KBM-7 (cell line): ENCODE measurements at places on chromosomes 11 and 22.

- DNase-seq = no peak
These were observed 39.3 kb downstream of the RIBC2 start for GRCh38 chr22:45452565-45453379.

DNA sequence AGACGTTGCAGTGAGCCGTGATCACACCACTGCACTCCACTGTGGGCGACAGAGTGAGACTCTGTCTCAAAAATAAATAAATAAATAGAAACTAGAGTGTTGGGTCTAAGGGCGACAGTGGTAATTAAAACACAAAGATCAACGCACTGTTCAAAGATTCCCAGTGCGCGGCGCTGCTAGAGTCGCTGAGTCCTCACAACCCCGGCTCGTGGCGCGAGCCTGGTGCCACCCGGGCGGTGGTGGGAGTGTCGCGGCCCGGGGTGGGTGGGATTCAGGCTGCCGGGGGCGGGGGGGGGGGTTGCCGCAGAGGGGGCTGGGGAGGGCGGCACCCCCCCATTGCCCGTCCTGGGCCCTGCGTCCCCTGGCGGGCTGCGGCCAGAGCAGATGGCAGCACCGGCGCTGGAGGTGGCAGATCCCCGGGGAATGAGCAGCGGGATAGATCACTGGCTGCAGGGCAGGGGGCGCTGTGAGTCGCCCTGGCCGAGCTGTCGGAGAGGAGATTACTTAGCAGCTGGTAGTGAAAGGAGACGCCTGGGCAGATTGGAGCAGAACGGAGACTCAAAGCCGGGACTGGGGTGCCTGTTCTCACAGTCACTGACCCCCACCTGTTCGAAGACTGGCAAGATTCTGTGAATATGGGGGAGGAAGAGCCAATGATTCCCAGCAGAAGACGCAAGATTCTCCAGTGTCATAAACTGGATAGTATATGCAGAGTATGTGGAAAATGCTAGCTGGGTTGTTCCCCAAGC is 30.2 kb upstream of the APOBEC3A start:
- peak; percentile 72 for DNase-seq

- no peak for DNase-seq
These were observed 54.1 kb upstream of the WT1 start for GRCh38 chr11:32489464-32489863.

- DNase-seq = no peak
These were observed 3.2 kb downstream of the NCF4 start for GRCh38 chr22:36863979-36864378.

- no peak for DNase-seq
These were observed 30.6 kb downstream of the PRDM11 start for GRCh38 chr11:45176996-45177395.

DNA sequence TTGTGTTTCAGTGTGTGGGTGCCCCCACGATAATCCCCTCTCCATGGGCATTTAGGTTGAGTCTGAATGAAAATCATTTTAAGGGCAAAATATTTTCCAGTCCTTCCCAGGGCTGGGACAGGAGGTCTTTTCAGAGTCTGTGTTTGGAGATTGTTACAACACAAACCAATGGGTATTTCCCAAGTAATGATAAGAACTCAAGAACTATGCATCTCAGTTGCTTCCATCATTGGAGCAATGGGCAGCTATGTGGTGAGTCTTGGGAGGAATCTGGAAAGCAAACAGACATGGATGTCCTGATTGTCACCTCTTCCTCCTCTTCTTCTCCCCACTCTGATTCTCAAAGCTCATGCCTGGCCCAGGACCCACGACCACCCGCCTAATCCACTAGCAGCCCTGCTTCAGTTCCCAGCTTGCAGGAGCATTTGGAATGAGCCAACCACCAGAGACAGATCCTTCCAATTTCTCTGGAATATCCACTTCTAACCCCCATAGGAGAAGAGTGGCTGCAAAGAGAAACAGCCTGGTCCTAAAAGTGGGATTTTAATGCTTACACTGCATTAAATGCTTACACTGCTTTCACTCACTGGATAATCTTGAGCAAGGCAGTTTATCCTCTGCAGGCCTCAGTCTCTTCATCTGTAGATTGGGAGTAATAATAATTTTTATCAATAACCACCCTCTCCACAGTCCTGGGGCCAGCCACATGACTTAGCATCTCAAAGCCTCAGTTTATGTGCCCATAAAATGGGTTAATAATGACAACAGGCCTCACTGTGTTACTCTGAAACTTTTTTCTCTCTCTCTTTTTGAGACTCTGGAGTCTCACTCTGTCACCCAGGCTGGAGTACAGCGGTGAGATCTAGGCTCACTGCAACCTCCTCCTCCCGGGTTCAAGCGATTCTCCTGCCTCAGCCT is 404.3 kb downstream of the MN1 start:
- DNase-seq = no peak

DNA sequence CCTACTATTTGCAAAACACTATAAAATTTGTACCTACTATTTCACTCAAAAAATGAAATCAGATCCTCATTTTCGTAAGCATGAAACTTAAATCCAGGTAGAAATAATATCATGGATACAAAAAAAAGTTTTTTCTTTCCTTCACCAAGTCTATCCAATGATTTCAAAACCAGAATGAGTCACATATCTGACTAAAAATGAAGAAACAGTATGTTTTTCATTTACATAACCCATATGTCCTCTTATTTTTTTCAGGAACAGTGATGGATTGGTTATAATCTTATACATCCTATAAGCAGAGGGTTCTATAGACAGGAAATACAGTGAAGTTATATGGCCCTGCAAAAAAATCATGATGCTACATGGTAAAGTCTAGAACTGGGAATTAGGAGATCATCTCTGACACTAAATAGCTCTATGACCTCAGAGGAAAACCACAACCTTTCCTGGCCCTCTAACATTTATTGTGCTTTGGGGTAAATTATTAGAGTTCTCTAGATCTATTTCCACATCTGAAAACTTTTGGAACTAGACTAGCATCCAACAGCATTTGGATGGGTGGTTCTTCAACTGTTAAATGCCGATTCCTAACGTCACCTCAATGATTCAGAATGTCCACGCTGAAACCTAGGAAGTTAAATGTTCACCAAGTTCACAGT is 10.9 kb downstream of the MTMR2 start:
- no peak for DNase-seq

DNA sequence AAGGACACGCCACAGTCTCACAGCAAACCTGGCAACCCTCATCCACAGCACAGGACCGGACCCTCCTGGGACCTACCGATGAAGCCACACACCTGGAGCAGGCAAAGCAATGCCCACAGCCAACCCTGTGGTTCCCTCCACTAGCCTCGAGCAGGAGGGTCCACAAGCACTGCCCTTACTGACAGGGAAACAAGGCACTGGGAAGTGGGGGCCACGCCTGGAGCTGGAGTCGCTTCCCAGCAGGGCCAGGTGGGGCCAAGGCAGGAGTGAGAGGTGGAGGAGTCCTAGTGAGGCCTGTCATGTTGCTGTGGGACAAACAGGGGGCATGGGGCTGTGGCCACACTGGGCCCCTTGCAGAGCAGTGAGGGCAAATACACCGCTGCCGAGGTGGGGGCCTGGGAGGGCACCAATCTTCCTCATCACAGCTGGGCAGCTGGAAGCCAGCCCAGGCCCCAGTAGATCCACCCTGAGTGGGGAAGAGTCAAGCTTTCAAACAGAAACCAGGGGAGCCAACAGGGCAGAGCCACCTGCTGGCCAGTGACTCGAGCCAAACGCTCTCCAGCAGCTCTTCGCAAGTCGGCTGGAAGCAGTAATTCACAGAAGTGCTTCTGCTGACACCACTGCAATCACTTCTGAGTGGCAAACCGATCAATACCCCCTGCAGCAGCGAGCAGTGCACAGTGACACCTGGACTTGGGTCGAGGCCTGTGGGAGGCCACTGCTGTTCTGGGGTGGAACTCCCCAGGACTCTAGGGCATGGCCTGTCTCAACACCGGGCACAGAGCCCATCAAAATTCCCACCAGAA is 13.7 kb downstream of the SULT4A1 start:
- DNase-seq = no peak

- DNase-seq = no peak
These were observed 652.8 kb downstream of the KCNA4 start for GRCh38 chr11:29364006-29364405.

DNA sequence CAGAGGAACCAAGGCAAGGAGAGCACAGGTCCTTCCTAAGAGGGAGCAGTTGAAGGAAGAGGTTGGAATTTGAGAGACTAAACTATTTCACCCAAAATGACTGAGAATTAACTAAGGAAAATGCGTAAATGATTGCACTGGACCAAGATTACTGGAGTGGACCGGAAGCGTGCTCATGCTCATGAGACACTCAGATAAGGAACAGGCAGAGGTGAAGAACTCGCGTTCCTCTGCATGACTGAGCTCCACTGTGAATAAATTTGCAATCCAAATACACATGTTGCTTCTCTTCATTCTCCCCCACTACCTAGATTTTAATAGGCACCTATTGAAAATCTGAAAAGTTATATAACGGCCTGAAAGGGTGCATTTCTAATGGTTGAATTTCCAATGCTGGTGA is 207.0 kb downstream of the KIRREL3 start:
- DNase-seq = no peak

- DNase-seq = no peak
These were observed 17.6 kb upstream of the PARVA start for GRCh38 chr11:12359761-12360160.

- DNase-seq = no peak
These were observed 22.5 kb downstream of the CTSC start for GRCh38 chr11:88315015-88315414.

DNA sequence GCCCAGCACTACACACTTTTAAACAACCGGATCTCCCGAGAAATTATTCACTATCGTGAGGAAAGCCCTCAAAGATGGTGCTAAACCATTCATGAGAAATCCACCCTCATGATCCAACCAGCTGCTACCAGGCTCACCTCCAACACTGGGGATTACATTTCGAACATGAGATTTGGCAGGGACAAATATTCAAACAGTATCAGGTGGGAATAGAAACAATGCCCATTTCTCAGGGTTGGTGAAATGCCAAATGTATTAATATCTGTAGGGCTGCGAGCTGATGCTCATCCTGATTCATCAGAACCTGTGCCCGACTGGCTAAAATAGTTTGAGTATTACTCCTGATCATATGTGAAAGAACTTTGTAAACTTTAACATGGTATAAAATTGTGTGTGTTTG is 15.8 kb upstream of the PTPRJ start:
- no peak for DNase-seq

GRCh38 chr11:19728436-19728835 is 15.8 kb downstream of the NAV2 start:
- no peak for DNase-seq

DNA sequence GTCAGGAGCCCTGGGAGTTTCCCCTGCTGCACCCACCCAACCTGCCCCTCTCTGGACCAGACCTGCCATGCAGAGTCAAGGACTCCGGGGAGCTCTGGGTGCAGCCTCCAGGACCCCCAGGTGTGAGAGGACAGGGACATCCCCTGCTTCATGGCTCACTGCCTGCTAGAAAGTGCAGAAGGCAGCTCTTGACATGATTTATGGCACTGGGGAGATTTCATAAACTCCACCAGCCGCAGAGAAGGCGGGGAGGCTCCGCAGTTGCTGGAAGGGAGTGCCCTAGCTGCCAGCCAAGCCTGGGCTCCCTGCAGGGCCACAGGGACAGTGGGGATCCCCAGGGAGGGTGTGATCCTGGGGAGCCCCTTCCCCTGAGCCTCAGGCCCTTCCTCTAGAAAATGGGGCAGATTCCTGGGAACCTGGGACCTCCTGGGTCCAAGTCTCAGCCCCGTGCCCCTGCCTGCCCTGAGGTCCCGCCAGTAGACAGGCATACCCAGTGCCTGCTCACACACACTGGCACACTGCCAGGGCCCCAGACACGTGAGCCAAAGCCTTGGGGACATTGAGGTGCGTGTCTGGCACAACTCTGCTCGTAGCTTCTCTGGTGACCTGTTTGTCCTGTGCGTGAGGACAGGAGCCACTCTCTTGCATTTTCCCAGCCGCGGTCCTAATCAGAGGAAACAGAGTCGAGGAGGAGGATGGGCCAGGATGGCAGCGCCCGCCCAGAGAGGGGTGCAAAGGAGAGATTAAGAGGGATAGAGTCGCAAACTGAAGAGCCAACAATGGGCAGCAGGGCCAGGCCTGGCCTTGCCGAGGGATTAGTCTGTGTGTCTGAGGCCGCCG is 13.8 kb downstream of the CABP7 start:
- DNase-seq = no peak

DNA sequence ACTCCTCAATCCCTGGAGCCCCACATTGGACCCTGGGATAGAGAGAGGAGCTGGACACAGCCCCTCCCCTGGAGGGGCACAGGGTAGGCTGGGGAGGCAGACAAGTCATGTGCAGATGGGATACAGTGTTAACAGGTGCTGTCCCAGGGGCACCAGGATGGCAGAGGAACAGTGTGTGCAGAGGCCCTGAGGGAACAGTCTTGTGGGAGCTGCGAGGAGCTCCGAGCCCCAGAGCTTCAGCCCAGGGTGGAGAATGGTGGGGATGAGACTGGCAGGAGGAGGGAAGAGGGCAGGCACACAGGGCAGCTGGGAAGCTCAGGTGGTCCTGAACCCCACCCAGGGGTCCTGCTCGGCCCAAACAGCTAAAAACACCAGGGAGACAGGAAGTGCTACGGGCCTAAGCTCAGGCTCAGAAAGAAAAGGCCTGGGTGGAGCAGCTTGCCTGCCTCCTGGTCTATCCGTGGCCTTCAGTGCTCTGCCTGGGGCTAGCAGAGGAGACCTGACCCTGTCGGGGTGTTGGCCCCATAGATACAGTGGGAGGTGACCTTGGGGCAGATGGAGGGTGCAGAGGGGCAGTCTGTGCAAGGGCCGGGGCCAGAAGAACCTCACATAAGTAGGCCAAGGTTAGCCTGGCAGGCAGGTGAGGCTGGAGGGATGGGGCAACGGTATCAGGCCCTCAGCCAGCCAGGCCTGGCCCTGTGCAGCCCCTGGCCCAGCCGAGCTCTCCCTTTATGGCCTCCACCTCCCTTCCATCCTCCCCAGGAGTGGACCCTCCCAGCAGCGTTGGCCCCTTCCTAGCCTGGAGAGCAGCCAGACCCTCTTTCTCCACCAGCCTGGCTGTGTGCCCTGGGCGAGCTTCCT is 15.4 kb downstream of the CAPN5 start:
- DNase-seq = no peak
